NK-92 treated with Interleukin-12 subunit alpha and Interleukin-12 subunit beta, amount 100 ng/mL, for 24 hours (cell line): ENCODE measurements at places on chromosomes 6 and 20.

- no peak for DNase-seq
Measured at GRCh38 chr20:36482044-36482473, 59.3 kb upstream of the MYL9 start.

GRCh38 chr20:50559149-50559548, 49.0 kb downstream of the PTPN1 start:
- DNase-seq: no peak

GRCh38 chr6:56802584-56802983, 152.3 kb upstream of the BEND6 start:
- no peak for DNase-seq

DNA sequence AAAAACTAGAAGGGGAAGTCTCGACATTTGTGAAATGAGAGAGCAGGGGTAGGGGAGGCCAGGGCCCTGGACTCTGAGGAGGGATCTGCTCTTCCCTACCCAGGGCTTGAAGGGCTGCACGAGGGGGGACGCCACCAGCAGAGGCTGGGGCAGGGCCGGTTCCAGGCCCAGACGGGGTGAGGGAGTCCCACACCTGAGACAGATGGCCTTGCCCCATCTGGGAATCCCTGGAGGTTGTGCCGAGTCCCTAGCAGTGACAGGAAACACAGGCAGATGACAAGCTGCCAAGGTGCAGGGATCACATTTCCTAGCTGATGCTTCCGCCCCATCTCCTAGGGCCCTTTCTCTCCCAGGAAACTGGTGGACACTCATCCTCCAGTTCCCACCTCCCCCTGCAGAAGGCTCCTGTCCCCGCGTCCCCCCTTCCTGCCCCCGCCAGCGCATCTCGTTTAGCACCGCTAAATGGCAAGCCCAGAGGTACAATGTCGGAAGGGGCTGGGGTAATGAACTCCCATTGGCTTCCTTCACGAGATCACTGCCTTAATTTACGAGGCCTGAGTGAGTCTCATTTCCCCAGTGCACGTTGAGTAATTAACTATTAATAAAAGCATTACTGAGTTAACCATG, 35.2 kb upstream of the CDH22 start:
- no peak for DNase-seq

- no peak for DNase-seq
Measured at GRCh38 chr20:2626853-2627541, 25.4 kb upstream of the NOP56 start.

- no peak for DNase-seq
Measured at GRCh38 chr6:110822249-110822648, 7.0 kb upstream of the CDK19 start.

DNA sequence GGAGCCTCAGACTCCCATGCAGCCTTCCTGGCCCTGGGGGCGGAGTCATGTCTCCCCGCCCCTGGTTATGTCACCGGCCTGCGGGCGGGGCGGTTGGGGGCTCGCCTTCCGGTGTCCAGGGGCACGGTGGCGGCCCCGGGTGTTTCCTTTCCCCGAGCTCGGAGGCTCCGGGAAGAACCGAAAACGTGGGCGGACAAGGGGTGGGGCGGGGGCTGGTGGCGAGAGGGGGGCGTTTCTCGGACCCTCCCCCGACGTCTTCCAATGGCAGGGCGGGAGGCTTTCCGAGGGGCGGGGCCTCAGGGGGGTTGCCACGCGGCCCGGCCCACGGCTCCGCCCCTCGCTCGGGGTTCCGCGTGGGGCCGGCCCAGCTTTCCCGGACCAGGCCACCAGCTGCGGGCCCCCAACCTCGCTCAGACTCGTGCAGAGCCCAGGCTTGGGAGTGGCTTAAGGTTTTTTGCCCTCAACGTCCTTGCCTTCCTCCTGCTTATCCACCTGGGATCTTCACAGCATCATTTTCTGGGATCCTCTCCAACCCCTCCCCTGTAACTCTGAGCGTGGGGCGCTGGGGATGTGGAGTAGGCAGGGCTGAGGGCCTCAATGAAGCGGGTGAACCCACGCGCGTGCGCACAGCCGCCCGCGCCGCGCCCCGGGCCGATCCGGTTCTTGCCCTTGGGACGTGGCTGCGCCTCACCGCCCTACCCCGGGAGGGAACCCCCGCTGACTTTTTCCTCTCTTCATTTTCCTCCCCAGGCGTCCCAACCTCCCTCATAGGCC, 2.1 kb upstream of the NRN1 start:
- DNase-seq: no peak

- no peak for DNase-seq
Measured at GRCh38 chr6:110322151-110322873, 35.8 kb downstream of the METTL24 start.

DNA sequence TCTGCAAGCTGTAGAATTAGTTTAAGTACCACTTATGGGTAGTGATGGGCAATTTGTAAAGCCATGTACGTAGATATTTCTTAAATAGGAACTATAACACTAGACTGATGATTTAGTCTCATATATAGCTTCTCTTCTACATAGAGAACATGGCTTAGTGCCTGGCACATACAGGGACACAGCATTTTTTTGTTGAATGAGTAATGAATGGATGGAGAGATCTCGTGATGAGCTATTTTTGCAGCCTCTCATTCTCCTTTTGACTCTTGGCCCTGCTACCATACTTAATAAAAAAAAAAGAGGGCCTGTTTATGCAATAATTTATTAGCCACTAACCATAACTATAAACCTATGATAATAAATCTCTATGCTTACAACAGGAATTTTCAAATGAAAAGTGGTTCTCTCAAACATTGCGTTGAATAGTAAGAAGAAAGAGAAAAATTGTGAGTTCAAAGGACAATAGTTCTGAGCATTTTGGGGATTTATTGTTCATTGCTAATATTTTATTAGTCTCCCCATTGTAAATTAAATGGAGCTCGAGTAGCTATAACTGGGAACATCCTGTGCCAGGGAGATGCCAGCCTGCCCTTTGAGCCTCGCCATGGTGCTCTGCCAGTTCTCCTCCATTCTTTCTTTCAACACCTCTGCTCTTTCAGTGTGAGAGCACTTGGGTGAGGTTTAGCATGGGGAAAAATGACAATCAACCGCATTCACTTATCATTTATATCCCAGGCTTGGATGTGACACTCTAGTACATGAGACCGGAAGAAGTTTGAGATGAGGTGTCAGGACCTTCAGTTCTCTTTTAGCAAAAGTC, 14.7 kb upstream of the RCAN2 start:
- DNase-seq: no peak

DNA sequence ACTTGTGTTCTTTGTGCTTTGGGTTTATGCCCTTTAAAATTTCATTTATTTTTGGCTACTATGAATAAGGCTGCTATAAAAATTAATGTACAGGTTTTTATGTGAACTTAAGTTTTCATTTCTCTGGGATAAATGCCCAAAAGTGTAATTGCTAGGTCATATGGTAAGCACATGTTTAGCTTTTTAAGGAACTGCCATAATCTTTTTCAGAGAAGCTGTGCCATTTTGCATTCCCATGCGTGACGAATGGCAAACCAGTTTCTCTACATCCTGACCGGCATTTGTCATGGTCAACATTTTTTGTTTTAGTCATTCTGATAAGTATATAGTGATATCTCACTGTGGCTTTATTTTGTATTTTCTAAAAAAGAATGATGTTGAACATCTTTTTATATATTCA, 236.0 kb upstream of the SGK1 start:
- DNase-seq: no peak

DNA sequence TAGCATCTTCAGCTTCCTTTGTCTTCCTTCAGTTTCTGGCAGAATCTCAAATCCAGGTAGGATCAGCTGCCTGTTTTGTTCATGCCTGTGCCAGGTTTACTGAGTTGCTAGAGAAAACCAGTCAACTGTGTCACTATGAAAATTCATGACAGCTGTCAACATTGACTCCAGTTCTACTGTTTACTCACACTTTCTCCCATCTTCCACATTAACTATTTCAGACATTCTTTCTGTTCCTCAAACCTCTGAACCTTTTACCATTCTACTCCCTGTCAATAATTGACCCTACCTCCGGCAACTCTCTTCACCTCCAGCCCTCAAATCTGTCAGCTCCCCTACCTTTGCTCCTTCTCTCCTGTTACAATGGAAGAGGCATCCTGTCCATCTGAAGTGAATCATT, 8.5 kb downstream of the ENPP4 start:
- DNase-seq: no peak

DNA sequence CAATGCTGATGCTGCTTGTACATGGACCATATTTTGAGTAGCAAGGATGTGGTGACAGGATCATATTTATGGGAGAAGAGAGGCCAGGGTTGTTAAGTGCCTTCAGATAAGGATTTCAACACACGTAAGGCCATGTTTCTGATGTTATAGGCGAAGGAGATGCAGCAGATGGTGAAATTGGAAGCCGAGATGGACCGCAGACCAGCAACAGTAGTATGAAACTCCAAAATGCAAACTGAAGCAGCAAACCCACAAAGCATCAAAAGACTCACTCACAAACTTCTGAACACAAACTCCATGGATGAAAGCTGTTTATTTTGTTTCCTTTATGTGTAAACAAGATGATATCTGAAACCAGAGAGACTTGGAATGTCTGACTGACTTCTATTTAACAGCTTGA, 35.6 kb upstream of the LAMP5 start:
- DNase-seq: no peak

- no peak for DNase-seq
Measured at GRCh38 chr6:134211297-134211696, 106.6 kb downstream of the SGK1 start.

- no peak for DNase-seq
Measured at GRCh38 chr6:142867355-142867801, 77.6 kb downstream of the HIVEP2 start.

GRCh38 chr6:20309186-20309585, 92.5 kb upstream of the E2F3 start:
- DNase-seq: no peak

GRCh38 chr6:135955099-135955498, 103.6 kb downstream of the PDE7B start:
- no peak for DNase-seq

GRCh38 chr6:74568861-74569260, 637.0 kb downstream of the COL12A1 start:
- DNase-seq: no peak

DNA sequence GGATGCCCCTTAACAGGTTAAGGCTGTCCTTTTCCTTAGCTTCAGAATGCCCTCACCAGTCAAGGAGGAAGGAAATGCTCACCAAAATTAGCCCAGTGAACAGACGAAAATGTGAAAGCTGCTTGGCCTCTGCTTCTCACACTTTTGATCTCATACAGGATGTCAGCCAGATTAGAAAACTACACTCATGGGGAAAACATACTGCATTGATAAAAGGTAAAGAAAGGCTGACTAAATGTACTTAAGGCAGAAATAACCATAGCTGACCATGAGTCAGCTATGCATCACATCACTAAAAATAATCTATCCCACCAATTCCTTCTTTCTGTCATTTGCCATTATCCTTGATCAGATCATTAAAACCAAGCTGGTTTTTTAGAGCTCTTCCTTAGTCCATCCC, 198.4 kb upstream of the TENT5A start:
- DNase-seq: no peak

DNA sequence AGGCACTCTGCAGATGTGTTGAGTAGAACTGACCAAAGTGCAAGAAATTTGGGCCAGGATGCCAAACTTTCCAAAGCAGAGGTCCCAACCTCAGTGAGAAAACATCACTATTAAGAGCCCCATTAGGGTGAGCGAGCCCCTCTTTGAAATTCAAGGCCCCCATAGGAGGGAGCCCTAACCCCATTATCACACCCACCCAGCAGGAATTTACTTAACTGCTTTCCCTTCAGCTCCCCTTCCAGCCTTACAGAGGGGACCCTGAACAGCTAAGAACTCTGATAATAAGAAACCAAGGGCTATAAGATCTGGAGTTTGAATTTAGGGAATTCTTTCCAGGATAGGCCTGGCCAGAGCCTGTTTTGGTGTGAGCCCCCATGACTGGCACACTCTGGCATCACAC, 130.6 kb downstream of the NFATC2 start:
- DNase-seq: no peak

DNA sequence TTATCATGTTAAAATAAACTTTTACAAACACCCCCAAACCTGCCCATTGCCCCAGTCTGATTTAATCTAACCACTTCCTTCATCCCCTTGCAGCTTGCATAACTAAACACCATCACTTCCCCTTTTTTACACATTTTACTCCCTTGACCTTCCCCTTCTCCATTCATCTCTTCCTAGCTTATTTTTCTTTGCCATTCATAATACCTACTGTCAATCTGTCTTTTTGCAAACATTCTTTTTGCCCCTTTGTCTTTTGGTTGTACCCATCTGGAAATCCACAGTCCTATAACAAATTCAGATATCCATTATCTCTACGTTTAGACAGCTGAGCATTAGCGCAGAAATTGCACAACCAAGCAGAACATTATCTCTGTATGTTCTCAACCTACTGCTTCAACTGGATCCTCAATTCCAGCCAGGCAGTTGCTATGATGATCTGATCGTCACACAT, 51.2 kb downstream of the C6orf52 start:
- no peak for DNase-seq

GRCh38 chr6:53706525-53706924, 41.0 kb upstream of the KLHL31 start:
- DNase-seq: no peak

GRCh38 chr6:20370393-20370792, 31.3 kb upstream of the E2F3 start:
- no peak for DNase-seq

- no peak for DNase-seq
Measured at GRCh38 chr6:161568885-161569456, 295.1 kb upstream of the AGPAT4 start.

GRCh38 chr6:21325201-21325856, 268.2 kb upstream of the SOX4 start:
- DNase-seq: no peak

DNA sequence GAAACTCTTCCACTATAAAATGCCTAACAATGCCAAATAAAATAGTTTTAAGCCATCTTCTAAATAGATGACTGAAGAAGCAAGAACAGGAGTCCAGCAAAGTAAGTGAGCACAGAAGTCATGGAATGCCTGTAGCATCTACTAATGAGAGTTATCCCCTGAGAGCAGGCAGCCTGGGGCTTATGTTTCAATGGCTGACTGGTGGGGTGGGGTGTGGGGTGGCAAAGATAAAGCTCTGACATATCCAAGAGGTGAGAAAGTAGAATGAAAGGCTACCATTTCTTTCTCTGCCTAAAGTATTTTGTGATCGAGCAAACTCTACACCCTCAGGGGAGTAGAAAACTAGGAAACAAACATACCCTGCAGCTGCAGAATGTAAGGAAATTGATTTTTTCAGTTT, 348.8 kb downstream of the TFAP2B start:
- no peak for DNase-seq

GRCh38 chr20:38523697-38524096, 51.1 kb downstream of the RALGAPB start:
- no peak for DNase-seq
